Activated CD4-positive, alpha-beta memory T cell treated with anti-CD3 and anti-CD28 coated beads, Interleukin-2, amount 10 ng/mL, durations not matched to agents 7 days and 5 days (primary cell): ENCODE measurements at places on chromosomes 5 and 9. TPM values are rescaled to one million over a fixed set of nuclear protein-coding genes. Genes with fewer than 3 reads are reported as not detected.

DNA sequence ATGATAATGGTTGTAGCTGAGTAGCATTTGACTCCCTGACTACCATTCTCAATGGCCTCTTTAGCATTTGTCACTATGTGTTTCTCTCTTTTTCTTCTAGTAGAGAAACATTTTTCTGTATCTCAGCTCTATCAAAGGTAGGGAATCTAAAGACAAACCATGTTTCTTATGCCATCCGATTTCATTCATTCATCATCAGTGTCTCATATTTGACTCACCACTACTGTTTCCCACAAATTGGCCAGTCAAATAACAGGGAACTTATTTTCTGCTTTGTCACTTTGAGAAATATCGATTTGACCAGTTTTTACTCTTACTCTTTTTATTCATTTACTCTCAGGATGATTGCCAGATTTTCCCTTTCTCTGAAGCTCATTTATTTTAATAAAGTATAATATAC lies 282.3 kb downstream of the TMEM167A start:
- no peak overlapping the region for H3K4me3 ChIP-seq
- H3K4me1 ChIP-seq, result no peaks in the 10 kb centered on the region
- no peaks in the 10 kb centered on the region for H3K36me3 ChIP-seq
- DNase-seq, result no peak
- H3K27ac ChIP-seq, result no peak overlapping the region

GRCh38 chr5:56054666-56055065 lies 59.9 kb upstream of the IL6ST start:
- peaks cover 54% of the 10 kb centered on the region for H3K4me1 ChIP-seq
- peaks cover 16% of the 10 kb centered on the region for H3K36me3 ChIP-seq
- H3K27ac ChIP-seq, result no peak overlapping the region
- H3K27me3 ChIP-seq, result peaks cover 35% of the 10 kb centered on the region
- no peak overlapping the region for H3K4me3 ChIP-seq

GRCh38 chr9:131601683-131602181 lies 56.4 kb downstream of the PRRT1B start:
- DNase-seq, result no peak
- H3K36me3 ChIP-seq, result peaks cover 73% of the 10 kb centered on the region
- H3K27ac ChIP-seq, result no peak overlapping the region
- no peaks in the 10 kb centered on the region for H3K27me3 ChIP-seq
- H3K4me1 ChIP-seq, result no peaks in the 10 kb centered on the region
- no peak overlapping the region for H3K4me3 ChIP-seq

- peaks cover 49% of the 10 kb centered on the region for H3K4me1 ChIP-seq
- H3K27ac ChIP-seq, result no peak overlapping the region
- no peaks in the 10 kb centered on the region for H3K27me3 ChIP-seq
Observed at GRCh38 chr5:146451411-146451810, 4.3 kb downstream of the TCERG1 start.

GRCh38 chr5:41112486-41113455 lies 41.6 kb upstream of the MROH2B start:
- H3K36me3 ChIP-seq, result no peaks in the 10 kb centered on the region
- H3K4me1 ChIP-seq, result no peaks in the 10 kb centered on the region
- H3K27ac ChIP-seq, result no peak overlapping the region
- no peaks in the 10 kb centered on the region for H3K27me3 ChIP-seq
- no peak overlapping the region for H3K4me3 ChIP-seq

DNA sequence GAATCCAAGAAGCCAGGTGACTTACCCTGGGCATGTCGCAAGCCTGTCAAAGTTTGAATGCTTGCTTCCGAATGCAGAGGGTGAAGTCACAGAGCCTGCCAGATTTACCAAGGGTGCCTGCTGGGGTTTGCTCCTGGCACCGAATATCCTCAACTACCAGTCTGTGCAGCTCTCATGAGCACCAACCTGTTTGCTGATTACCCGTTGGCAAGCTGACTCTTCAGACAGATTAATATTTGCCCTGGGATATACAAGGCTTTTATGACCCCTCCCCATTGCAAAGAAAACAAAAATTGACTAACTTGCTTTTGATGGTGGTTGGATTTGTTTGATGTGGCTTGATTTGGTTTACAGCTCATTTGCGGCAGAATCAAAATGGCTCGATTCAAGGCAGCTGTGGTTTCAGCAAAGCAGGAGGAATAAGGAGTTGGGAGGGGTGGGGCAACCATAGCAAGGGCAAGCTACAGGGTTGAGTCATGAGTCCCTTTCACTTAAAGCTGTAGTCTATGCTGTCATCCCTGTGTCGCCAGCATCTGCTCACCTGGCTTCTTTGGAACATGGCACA lies 82.3 kb upstream of the AGXT2 start:
- peaks cover 11% of the 10 kb centered on the region for H3K4me1 ChIP-seq
- H3K4me3 ChIP-seq, result no peak overlapping the region
- peaks cover 31% of the 10 kb centered on the region for H3K27me3 ChIP-seq
- H3K36me3 ChIP-seq, result no peaks in the 10 kb centered on the region
- peak; percentile 31 for DNase-seq
- H3K27ac ChIP-seq, result no peak overlapping the region

GRCh38 chr9:114461468-114461867 lies 43.8 kb downstream of the WHRN start:
- H3K4me3 ChIP-seq, result no peak overlapping the region
- no peaks in the 10 kb centered on the region for H3K36me3 ChIP-seq
- no peak for DNase-seq
- H3K4me1 ChIP-seq, result no peaks in the 10 kb centered on the region
- H3K27ac ChIP-seq, result no peak overlapping the region
- no peaks in the 10 kb centered on the region for H3K27me3 ChIP-seq

ZDHHC11 gene
- total RNA-seq, result 5.8 TPM

TAF11L10 gene
- total RNA-seq, result not detected

SMIM33 gene
- 2.3 TPM for total RNA-seq

IGFBPL1 gene
- total RNA-seq, result not detected

TTLL11 gene
- 2.1 TPM for total RNA-seq
